ENCODE measurements at places on chromosomes 5 and 9. TPM values are rescaled to one million over a fixed set of nuclear protein-coding genes. Genes with fewer than 3 reads are reported as not detected.

The OCLN gene
- 9.0 TPM for total RNA-seq

The C5orf58 gene
- not detected for total RNA-seq

The WNK2 gene
- 6.0 TPM for total RNA-seq

The CDKN2B-AS1 gene
- not detected for total RNA-seq

The DDX46 gene
- 59.6 TPM for total RNA-seq

The RASEF gene
- 6.7 TPM for total RNA-seq

The TMEM203 gene
- total RNA-seq: 45.3 TPM

The ECSCR gene
- total RNA-seq: not detected

The SLCO4C1 gene
- total RNA-seq: not detected

The TICAM2 gene
- total RNA-seq: 1.3 TPM

The RANBP3L gene
- not detected for total RNA-seq

The UNC5A gene
- total RNA-seq: 0.90 TPM

The CCNJL gene
- total RNA-seq: 11.2 TPM

The SV2C gene
- total RNA-seq: not detected

The PCDHGB2 gene
- 0.08 TPM for total RNA-seq

The CAMK4 gene
- 0.07 TPM for total RNA-seq

All from A549 treated with AZD2906 at 1 μM for 4 hours (cell line).